ENCODE measurements at places on chromosomes 3 and 15. TPM values are rescaled to one million over a fixed set of nuclear protein-coding genes. Genes with fewer than 3 reads are reported as not detected.

DNA sequence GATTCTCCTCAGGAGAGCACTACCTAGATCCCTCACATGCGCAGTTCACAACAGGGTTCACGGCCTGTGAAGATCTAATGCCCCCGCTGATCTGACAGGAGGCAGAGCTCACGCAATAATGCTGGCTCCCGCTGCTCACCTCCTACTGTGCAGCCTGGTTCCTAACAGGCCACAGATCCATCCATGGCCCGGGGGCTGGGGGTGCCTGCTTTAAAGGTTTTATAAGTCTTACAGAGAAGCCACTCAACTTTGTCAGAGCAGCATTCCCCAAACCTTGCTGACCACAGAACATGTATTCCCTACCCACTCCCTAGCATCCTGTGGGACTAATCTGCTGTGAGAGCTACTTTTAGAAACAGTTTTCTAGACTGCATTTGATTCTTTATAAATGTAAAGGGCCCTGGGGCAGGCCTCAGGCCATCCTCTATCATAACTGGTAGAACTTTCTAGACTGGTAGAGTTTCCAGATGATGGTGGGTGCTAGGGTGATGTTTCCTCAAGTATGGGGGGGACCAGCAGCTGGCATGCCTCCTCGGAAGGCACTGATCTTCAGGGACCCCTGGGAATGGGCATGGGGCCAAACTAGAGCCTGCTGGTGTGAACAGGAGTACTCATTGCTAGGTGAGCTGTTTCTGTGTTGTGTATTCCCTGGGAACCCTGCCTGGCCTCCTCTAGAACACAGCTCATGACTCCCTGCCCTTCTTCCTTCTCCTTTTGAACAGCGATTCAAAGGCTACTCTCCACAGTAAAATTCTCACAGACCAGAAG lies 25.7 kb upstream of the RAD18 start:
- no peak for DNase-seq

Gene PPM1L
- 7.8 TPM for total RNA-seq

DNA sequence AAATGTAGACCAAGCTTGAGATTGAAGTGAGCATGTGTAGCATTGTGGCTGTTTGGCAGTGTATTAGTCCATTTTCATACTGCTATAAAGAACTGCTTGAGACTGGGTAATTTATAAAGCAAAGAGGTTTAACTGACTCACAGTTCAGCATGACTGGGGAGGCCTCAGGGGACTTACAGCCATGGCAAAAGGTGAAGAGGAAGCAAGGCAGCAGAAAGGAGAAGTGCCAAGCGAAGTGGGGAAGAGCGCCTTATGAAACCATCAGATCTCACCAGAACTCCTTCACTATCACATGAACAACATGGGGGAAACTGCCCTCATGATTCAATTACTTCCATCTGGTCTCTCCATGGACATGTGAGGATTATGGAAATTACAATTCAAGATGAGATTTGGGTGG lies 8.6 kb upstream of the CERS3 start:
- no peak for DNase-seq

Gene OXTR
- 0.62 TPM for total RNA-seq

Gene EBLN2
- 7.4 TPM for total RNA-seq

DNA sequence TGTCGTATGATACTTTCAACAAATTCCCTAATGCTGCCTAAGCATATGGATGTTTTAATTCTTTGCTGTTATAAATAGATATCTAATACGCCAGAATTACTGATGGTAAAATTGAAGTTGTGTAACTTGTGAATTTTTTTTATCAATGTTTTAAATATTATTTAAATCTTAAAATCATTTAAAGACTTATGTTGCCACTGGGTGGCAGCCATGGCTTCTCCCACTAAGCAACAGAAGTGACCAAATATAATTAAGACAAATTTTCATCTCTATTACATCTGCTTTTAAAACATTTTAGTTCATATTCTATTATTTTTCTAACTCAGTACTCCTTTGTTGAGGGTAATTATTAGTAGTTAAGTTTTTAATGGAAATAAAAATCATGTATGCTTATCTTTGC lies 8.1 kb upstream of the IL20RB start:
- no peak for DNase-seq

Gene PYGO1
- total RNA-seq: not detected

DNA sequence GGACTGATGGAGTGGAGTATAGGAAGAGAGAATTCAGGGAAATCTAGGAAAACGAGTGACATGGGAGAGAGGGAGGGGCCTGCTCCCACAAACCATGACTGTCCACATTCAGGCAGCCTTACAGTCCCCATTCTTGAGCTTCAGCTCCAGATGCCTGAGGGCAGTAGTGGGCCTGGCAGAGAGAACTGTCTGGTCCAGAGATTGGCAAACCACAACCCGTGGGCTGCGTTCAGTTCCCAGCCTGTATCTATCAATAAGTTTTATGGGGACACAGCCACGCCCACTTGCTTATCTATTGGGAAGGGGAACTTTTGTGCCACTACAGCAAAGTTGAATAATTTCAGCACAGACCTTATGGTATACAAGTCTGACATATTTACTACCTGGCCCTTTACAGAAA lies 63.8 kb downstream of the SLCO2A1 start:
- DNase-seq: no peak

- no peak for DNase-seq
These were observed 24.9 kb downstream of the NIPA2 start for GRCh38 chr15:22863356-22863755.

GRCh38 chr3:142801746-142802145 lies 77.9 kb downstream of the TRPC1 start:
- DNase-seq: no peak

All from activated T-cell treated with anti-CD3 and anti-CD28 coated beads, Interleukin-2, amount 50 U/mL, for 72 hours (primary cell).